CD4-positive, alpha-beta T cell treated with Interleukin-2 at 100 ng/mL for 4 hours (primary cell): ENCODE measurements at places on chromosomes 3 and 15.

GRCh38 chr3:126994661-126995245 lies 11.8 kb downstream of the PLXNA1 start:
- DNase-seq, result no peak

GRCh38 chr3:50542177-50543034 lies 25.1 kb downstream of the C3orf18 start:
- DNase-seq, result peak; percentile 59

DNA sequence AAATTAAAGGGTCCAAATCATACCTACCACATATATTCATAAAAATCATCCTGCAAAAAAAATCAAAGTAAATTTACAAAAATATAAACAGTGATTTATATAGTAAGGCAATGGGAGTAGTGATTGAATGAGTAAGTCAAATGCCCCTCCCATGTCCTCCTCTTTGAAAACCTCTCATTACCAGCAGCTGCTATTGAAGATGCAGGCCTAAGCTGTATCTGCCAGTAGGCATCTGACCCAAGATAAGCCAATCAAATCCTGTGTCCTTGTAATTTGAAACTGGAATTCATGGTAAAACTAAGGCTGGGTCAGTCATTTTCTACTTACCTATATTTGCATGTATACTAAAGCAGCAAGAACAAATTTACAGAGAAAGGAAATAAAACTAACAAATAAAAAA lies 60.4 kb upstream of the POU1F1 start:
- DNase-seq, result no peak

DNA sequence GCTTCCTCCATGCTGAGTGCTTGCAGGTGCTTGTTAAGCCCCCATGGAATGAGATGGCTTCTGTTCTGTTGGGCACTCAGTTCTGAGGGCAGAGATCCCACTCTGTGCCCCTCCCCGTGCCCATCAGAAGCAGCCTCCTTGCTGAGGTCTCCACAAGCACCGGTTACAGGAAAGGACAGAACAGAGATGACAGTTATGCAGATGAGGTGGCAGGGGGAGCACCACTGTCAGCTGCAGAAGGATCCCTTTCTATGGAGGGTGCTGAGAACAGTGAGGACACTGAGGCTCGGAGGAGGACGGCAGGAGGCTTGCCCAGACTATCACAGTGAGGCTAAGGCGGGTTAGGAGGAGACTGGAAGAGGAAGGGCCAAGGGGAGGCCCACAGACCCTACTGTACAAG lies 12.4 kb downstream of the CACNA2D2 start:
- no peak for DNase-seq

DNA sequence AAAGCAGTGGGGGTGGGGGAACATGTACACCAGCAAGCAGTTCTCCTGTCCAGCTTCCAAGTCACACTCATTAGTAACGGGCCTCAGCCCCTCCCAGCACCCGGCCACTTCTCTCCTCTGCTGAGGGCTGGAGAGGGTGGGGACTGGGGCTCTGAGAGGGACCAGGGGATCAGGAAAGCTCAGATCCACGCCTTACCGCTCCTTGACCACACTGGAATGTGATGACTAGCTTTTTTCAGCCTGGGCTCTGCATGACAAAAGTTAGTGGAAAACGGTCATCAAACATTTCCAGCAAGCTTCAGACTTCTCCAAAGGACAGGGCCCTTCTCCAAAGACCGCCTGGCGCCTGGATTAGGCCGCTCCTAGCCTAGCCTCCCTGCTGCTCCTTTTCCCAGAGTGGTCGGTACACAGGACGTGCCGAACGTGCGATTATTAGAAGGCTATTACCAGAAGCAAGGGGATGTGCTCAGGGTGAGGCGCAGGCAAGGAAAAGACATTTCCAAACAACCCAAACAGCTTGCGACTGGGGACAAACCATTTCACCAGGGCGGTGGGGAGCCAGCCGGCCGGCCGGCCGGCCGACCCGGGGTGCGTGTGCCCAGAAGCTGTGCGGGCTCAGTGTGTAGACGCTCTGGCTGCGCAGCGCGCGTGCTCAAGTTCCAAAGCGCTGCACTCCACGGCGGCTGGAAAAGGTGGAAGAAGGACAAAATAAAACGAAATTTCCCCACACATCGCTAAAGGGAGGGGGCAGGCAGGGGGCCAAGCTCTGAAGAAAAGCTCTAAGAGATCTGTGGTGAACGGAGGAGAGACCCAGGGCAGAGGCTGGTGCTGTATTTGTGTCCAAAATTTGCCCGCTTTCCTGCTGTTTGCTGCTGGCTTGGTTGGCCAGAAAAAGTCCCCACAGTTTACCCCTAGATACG lies 51.0 kb upstream of the SSR3 start:
- DNase-seq, result no peak

- no peak for DNase-seq
Measured at GRCh38 chr3:107848351-107848915, 242.4 kb downstream of the CD47 start.

- DNase-seq, result no peak
Measured at GRCh38 chr3:126816986-126817777, 113.1 kb downstream of the CHCHD6 start.

DNA sequence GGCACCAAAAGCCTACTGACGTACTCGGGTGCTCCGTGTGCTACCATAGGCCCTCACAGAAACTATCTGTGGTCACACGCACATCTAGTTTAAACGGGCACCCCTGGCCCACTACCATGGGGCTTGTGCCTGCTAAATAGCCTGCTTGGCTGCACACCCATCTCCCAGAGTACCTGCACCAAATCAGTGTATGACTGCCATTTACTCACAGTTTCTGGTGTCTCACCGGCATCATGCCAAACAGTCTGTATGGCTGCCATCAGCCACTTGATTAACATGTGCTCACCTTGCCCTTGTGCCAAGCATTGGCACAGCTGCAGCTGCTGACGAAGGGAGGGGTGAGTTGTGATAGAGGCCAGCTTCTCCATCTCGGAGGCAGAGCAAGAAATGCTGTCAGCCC lies 232.7 kb downstream of the IGSF11 start:
- no peak for DNase-seq

DNA sequence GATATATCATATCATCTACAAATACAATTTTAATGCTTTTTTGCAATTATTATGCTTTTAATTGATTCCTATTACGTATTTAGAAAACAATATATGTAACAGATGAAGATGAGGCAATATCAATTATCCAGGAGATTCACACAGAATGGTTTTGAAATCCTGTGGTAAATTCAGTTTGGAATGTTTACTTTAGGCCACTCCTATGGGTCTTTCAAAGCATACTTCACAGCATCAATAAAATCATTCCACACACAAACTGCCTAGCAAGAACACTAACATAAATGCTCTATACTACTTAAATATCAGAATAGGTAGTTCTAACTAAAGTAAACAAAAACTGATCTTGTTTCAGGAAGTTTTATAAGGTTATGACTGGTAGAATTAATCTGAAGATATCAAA lies 90.5 kb downstream of the FAM227B start:
- no peak for DNase-seq

DNA sequence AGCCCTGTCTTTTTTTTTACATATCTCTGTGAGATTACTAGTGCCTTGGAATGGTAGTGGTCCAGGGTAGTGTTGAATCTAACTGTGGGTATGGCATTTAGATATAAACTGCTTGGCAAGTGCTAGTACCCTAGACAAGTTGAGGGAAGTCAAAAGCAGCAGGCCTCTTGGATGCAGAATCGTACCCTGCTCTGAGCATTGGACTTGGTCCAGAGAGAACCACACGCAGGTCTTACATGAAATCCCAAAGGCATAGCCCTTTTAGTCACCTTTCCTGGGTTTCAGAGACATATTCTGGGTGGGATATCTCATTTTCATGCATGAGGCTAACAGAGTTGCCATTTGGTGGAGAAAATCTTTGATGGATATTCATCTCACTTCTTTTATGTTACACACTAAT lies 641.4 kb downstream of the PDCD6IP start:
- no peak for DNase-seq

GRCh38 chr3:61537366-61537765 lies 24.0 kb upstream of the PTPRG start:
- DNase-seq, result no peak

GRCh38 chr3:195128255-195129071 lies 142.5 kb downstream of the XXYLT1 start:
- no peak for DNase-seq

DNA sequence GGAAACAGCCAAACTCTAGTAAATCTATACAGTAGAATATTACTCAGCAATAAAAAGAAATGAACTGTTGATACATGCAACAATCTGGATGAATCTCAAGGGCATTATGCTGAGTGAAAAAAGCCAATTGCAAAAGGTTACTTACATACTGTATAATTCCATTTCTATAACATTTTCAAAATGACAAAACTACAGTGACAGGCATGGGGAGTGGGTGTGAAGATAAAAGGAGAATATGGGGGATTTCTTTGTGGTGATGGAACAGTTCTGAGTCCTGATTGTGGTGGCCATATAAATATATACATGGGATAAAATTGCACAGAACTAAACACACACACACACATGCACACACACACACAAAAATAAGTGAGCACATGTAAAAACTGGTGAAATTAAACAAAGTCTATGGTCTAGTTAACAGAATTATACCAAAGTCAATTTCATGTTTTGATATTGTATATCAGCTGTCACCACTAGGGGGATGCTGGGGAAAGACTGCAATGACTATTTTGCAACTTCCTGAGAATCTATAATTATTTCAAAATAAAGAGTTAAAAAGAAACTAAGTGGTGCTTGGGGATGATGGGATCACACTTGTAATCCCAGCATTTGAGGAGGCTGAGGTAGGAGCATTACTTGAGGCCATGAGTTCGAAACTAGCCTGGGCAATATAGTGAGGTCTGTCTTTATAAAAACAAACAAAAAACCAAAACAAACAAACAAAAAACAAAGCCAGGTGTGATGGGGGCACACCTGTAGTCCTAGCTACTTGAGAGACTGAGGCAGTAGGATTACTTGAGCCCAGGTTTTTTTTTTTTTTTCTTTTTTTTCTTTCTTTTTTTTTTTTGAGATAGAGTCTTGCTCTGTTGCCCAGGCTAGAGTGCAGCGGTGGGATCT lies 66.0 kb downstream of the SPTSSB start:
- peak; percentile 46 for DNase-seq

- DNase-seq, result no peak
Measured at GRCh38 chr3:12143949-12144504, 14.7 kb downstream of the TIMP4 start.

DNA sequence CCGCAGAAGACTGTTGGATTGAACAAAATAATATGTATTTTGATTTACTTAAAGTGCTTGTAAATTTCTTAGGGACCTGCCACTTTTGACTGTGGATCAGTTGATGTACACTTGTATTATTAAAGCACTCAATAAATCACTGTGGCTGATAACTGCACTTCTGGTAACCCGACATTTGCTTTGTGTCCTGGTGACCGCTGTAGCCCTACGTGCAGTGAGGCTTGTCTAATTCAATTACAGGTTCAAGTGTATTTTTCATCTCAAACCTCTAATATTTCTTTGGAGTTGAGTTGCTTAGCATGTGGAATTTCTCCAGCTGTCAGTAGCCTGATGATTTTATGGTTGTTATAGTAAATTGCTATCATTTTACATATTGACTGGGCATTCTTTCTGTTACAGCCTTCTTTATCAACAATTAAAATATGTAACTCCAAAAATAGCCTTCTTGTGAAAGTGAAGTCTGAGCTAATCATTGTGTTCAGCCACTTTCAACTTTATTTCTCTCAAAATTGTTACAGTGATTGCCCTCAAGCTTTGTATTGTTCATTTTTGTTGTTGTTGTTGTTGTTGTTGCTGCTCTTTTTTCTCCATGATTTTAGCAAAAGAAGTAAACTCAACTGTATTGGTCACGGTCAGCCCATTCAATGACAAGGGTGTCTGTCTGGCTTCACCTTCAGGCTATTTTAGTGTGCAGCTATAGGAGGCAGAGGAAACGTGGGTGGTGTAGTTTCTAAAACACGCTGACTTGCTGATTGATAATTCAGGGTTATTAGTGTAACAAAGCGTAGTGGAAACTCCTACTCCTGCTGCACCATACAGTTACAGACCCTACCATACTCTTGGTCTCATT lies 215.1 kb upstream of the UBE2E1 start:
- no peak for DNase-seq

DNA sequence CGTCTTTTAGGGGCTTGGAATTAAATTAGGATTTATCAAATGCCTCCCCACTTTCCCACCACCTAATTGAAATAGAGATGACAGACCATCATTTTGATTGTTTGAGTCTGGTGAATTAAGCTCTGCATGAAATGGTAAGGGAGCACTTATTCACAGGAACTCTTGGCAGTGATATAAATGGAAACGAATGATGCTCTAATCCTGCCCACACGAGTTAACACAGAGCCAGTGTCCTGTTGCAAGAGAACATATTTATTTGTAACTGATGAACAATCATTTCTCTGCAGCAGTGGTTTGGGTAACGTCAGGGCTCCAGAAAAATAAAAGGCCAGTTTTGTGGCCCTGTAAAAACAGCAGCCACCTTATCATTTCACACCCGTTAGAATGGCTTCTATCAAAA lies 163.3 kb downstream of the FEZF2 start:
- DNase-seq, result no peak

DNA sequence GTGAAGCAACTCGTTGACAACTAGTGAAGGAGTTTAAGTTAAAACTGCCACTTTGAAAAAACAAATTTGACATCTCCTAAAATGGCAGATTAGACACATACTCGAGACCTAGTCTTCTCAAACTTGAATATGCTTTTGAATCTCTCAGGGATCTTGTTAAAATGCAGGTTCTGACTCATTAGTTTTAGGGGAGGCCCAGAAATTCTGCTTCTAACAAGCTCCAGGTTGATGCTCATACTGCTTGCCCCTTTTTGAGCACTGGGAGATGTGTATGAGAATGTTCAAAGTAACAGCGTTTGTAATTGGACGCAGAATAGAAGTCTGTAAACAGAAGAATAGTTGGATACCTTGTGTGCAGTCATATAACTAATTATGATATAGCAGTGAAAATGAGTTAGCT lies 1.6 kb downstream of the C3orf38 start:
- peak; percentile 12 for DNase-seq

GRCh38 chr3:52820736-52821135 lies 9.7 kb downstream of the ITIH4 start:
- DNase-seq, result no peak

- DNase-seq, result no peak
Measured at GRCh38 chr15:28097656-28098359, 1.3 kb downstream of the OCA2 start.

DNA sequence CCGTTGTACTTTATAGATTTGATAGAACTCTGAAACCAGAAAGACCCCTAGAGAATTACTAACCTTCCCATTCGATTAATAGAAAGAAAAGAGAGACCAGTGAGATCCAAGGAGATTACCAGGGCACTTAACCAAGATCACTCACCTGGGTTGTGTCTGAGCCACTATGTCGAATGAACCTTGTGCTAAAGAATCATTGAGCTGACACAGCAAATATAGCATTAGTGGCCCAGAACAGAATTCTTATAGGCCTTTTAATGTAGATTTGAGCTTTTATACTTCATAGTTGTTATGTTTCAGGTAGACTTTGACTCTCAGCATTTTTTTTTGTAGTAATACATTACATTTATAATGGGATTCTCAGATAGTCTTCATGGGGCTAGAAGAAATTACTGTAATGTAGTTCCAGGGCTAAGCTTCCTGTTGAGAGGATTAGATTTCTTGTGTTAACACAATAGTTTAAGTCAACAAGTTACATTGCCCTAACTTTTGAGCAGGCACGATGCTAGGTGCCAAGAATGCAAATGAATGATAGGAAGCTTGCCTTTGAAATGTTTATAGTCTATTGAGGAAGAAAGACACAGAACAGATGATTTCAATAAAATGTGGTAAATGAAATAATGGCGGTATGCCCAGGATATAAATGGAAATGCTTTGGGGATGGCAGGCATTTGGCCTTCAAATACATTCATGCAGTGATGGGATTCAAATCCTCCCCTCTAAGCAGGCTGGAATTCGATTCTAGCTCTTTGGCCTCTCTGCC lies 24.4 kb upstream of the ABHD10 start:
- DNase-seq, result no peak

- DNase-seq, result no peak
Measured at GRCh38 chr3:43095370-43095769, 10.5 kb downstream of the POMGNT2 start.
